ENCODE measurements at places on chromosomes 1 and 21.

- DNase-seq, result no peak
Measured at GRCh38 chr1:244672946-244673682, 20.2 kb downstream of the DESI2 start.

GRCh38 chr1:230548357-230548756 lies 93.9 kb upstream of the COG2 start:
- DNase-seq, result no peak

GRCh38 chr1:206557636-206558473 lies 50.5 kb downstream of the RASSF5 start:
- no peak for DNase-seq

DNA sequence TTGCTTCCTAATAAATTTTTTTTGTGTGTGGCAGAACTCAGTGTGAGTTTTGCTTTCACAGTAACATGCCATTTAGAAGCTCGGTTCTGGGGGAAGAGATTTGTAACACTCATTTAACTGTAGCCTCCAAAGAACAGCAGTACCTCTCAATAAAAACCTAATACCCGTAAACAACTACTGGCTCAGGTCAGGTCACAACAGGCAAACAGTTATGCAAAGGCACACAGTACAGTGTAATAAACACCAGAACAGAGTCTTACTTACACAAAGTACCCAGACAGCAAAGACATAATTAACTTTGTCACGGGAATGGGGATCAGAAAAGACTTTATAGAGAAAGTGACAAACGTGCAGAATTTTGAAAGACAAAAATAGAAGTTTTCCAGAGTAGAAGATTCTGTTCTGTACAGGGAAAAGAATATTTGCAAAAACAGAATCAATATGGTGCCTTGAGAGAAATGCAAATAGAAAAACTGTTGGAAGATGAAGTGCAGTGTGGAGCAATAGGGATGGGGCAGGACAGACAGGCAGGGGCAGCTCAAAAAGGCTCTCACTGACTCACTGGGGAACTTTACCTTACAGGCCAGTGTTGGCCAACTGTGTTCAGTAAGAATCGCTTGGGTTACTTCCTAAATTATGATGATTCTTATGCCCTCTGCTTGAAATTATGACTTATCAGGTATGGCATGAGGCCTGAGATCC lies 38.8 kb downstream of the EGLN1 start:
- DNase-seq, result no peak

- no peak for DNase-seq
Measured at GRCh38 chr1:243620096-243620495, 229.9 kb downstream of the AKT3 start.

All from left lobe of liver (tissue), 2 donors.